Metanephros (tissue), 2 donors: ENCODE measurements at places on chromosomes 3 and 15. TPM values are rescaled to one million over a fixed set of nuclear protein-coding genes. Genes with fewer than 3 reads are reported as not detected.

BLM gene
- total RNA-seq = 6.5 TPM

FETUB gene
- not detected for total RNA-seq

SAXO2 gene
- 2.5 TPM for total RNA-seq

ITIH1 gene
- 0.41 TPM for total RNA-seq

NTRK3 gene
- total RNA-seq = 27.2 TPM

EPHB1 gene
- 6.8 TPM for total RNA-seq

CHCHD4 gene
- total RNA-seq = 8.5 TPM

CFAP92 gene
- 0.70 TPM for total RNA-seq

THAP10 gene
- total RNA-seq = 2.8 TPM

INO80 gene
- 38.5 TPM for total RNA-seq

MCF2L2 gene
- 0.53 TPM for total RNA-seq

TM4SF1 gene
- total RNA-seq = 94.5 TPM

ARF4 gene
- 128 TPM for total RNA-seq
